Right cardiac atrium (tissue), 5 donors: ENCODE measurements at places on chromosomes 1 and 21.

- DNase-seq: no peak
These were observed 714.1 kb upstream of the ADAMTS5 start for GRCh38 chr21:27681038-27681437.

DNA sequence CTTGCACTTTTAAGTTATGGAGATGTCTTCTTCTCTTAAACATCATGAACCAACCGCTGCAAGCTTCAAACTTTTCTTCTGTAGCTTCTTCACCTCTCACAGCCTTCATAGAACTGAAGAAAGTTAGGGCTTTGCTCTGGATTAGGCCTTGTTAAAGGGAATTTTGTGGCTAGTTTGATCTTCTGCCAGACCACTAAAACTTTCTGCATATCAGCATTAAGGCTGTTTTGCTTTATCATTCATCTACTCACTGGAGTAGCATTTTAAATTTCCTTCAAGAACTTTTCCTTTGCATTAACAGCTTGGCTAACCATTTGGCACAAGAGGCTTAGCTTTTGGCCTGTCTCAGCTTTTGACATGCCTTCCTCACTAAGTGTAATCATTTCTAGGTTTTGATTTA lies 43.0 kb upstream of the RGL1 start:
- no peak for DNase-seq

- DNase-seq: no peak
These were observed 12.6 kb upstream of the LAPTM5 start for GRCh38 chr1:30770150-30770549.

DNA sequence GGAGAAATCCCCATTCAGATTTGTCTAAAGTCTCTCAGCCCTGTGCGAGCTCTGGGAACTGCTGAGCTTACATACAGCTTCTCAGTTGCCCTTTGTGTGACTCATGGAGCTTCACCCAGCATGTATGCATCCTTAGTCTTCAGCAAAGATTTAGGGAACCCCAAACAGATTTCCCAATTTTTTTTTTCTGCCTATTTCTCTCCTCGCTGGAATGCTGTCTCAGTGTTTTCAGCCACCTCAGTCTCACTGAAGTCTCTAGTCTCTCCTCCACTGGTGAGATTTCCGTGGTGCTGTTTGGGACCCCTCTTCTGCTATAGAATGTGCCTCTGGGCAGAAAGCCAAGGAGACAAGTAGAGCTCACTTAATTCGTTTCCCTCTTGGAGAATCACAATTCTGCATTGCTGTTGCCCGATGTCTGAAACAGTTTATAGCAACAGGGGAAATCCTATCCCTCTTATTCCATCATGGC lies 28.1 kb upstream of the TXLNA start:
- no peak for DNase-seq

- DNase-seq: no peak
These were observed 140.7 kb downstream of the NOS1AP start for GRCh38 chr1:162210196-162210595.

DNA sequence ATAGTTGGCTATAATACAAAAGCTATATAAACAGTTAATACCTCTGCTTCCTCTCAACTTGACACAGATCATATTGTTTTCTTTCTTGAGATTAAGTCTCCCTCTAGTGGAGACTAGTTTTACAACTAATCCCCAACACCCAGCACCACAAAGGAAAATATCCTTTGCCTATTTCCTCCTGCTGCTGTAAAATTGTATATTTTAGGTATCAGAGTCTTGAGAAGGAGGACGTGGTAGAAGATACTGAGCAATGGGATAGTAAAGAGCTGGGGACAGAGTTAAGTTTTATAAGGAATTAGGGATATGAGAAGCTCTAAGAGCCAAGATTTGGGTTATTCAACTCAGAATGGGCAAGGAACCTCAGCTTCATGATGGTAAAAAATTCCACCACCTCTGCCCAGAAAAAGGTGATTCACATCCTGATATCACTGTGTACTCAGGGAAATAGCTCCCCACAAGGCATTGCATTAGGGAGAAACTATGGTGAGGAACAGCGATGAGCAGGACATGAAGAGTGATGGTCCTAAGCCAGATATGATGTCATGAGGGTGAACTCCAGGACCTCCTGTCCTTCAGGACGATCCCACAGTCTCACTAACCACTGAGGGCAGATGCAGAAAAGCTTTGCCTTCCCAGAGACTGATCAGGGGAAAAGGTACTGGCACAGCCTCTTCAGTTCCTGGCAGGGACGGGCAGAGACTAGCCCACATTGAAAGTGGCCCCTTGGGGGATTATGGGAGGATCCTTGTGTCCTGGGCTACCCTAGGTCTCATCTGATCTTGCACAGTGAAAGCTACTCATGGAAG lies 14.7 kb upstream of the CFAP126 start:
- no peak for DNase-seq

- no peak for DNase-seq
These were observed 18.3 kb downstream of the SUSD4 start for GRCh38 chr1:223345720-223346119.

DNA sequence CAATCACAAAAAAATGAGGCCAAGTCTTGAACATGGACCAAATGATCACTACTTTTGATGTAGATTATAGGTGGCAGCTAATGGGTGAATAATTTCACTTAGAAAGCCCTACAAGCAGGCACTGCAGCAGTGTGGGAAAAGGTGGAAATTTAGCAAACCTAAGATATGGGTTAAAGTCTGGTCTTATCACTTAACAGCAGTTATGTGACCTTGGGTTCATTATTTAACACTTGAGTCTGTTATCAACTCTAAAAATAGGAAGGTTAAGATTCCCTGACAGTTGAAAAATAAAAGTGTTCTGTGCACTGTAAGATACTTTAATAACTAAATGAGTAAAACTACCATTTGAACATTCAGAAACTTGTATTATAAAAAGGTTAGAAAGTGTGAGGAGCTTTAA lies 47.5 kb downstream of the SSX2IP start:
- no peak for DNase-seq

GRCh38 chr21:42736646-42737350 lies 83.4 kb downstream of the PDE9A start:
- DNase-seq: no peak
